ENCODE measurements at places on chromosomes 13 and 19. TPM values are rescaled to one million over a fixed set of nuclear protein-coding genes. Genes with fewer than 3 reads are reported as not detected.

LPAR6 gene
- 55.4 TPM for total RNA-seq

PRR36 gene
- 0.40 TPM for total RNA-seq

ZNF761 gene
- total RNA-seq, result 17.2 TPM

CAMSAP3 gene
- 0.40 TPM for total RNA-seq

DACT3 gene
- total RNA-seq, result 0.42 TPM

ICAM5 gene
- total RNA-seq, result 0.62 TPM

ZSWIM9 gene
- 13.3 TPM for total RNA-seq

SBSN gene
- total RNA-seq, result not detected

PINLYP gene
- 11.7 TPM for total RNA-seq

CEACAM4 gene
- not detected for total RNA-seq

HRC gene
- not detected for total RNA-seq

NAA16 gene
- 41.8 TPM for total RNA-seq

SULT2A1 gene
- total RNA-seq, result not detected

PGPEP1 gene
- 45.7 TPM for total RNA-seq

FFAR1 gene
- total RNA-seq, result not detected

EBI3 gene
- total RNA-seq, result 0.34 TPM

GPX4 gene
- 206 TPM for total RNA-seq

SHISA2 gene
- total RNA-seq, result 0.94 TPM

Data from activated naive CD8-positive, alpha-beta T cell treated with anti-CD3 and anti-CD28 coated beads, Interleukin-2, amount 10 ng/mL, durations not matched to agents 7 days and 5 days (primary cell).